ENCODE measurements at places on chromosomes 6 and 20. TPM values are rescaled to one million over a fixed set of nuclear protein-coding genes. Genes with fewer than 3 reads are reported as not detected.
A peak's percentile ranks its signal among the peaks of the same experiment; 100 is the strongest.

GRCh38 chr6:21616005-21616404 lies 22.5 kb downstream of the SOX4 start:
- DNase-seq: no peak

- no peak for DNase-seq
Observed at GRCh38 chr20:17560344-17561074, 9.4 kb upstream of the DSTN start.

- no peak for DNase-seq
Observed at GRCh38 chr20:9031991-9032390, 36.9 kb upstream of the PLCB4 start.

DNA sequence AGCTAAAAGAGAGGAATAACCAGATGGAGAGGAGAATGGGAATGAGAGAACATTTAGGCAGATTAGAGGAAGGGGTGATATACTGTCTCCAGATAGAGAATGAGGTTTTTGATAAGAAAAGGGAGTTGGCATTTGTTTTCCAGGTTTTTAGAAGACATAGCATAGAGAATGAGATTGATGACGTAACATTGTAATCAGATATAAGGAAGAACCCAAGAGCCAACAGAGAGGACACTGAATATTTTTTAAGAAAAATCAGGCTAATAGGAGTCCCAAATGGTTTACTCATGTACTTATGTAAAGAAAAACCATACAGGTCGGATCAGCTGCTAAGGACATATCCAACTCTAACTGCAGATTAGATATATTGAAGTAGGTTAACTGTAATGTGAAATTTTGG lies 112.9 kb downstream of the TBC1D7 start:
- DNase-seq: no peak

DNA sequence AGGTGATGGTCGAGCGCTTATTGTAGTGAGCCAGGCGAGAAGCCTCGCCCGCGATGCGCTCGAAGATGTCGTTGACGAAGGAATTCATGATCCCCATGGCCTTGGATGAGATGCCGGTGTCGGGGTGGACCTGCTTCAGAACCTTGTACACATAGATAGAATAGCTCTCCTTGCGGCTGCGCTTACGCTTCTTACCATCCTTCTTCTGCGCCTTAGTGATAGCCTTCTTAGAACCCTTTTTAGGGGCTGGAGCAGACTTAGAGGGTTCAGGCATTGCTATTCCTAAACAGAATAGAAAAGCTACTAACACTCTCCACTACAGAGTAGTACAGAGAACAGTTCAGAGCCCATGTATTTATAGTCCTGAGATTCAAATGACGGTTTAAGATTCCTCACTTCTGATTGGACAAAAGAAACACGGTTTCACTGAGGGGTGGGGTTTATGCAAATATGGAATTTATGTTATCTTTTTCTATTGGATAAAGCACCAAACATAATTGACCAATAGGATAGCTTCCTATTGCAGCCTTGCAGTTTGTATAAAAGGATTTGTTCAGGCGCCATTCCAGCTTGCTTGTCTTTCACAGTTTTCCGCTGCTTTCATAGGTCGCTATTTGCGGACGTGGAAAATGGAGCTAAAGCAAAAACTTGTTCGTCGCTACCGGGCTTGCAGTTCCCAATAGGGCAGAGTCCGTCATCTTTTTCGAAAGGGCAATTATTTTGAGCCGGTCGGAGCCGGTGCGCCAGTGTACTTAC lies 43.7 kb upstream of the HFE start:
- DNase-seq: peak; percentile 96

- DNase-seq: no peak
Observed at GRCh38 chr6:109052852-109053251, 41.8 kb downstream of the SESN1 start.

DNA sequence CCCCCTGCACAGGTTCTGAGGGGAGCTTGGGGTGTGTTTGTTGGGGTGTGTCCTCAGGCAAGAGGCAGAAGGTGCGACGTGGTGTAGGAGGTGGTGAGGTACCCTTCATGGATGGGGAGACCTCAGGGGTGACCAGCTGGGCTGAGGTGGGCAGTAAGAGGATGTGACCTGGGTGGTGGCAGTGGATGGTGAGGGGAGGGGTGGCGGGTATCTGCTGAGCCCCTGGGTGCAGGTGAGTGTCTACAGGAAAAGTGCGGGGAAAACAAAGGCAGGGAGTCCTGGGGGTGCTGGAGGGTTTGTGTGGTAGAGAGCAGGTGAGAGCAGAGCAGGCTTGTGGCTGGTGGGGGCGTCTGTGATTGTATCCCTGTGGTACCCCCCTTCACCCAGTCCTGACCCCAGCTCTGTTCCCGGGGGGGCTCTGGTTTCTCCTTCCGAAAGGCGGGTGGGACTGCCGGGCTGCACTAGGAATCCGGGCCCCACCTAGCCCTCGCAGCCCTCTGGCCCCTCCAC lies 631 bp downstream of the RAET1L start:
- DNase-seq: no peak

DNA sequence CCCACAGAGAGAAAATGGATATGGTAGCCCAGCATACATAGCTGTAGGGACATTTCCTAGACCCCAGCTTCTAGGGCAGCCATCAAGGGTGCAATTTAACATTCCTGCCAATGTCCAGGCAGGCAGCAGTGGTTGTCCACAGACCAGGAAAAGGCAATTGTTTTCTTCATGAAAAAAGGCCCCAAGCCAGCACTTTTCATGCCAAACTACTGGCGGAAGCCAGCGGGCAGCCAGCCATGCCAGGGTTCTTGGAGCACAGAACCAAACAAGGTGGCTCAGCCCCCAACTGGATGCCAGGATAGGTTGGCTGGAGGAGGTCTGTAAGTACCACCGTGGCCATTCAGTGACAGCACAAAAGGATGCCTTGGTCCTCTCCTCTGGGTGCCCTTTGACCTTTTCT lies 94.6 kb downstream of the BANF2 start:
- DNase-seq: no peak

- DNase-seq: no peak
Observed at GRCh38 chr20:50843331-50844276, 48.7 kb downstream of the BCAS4 start.

- no peak for DNase-seq
Observed at GRCh38 chr6:72972579-72972978, 252.7 kb downstream of the KHDC1L start.

- DNase-seq: peak; percentile 23
Observed at GRCh38 chr20:19937651-19938420, 79.3 kb upstream of the NAA20 start.

- DNase-seq: no peak
Observed at GRCh38 chr6:13251242-13251641, 77.1 kb downstream of the TBC1D7 start.

- DNase-seq: no peak
Observed at GRCh38 chr20:17843246-17844132, 125.1 kb downstream of the SNX5 start.

- DNase-seq: peak; percentile 21
Observed at GRCh38 chr20:62776692-62777527, 19.4 kb upstream of the MRGBP start.

DNA sequence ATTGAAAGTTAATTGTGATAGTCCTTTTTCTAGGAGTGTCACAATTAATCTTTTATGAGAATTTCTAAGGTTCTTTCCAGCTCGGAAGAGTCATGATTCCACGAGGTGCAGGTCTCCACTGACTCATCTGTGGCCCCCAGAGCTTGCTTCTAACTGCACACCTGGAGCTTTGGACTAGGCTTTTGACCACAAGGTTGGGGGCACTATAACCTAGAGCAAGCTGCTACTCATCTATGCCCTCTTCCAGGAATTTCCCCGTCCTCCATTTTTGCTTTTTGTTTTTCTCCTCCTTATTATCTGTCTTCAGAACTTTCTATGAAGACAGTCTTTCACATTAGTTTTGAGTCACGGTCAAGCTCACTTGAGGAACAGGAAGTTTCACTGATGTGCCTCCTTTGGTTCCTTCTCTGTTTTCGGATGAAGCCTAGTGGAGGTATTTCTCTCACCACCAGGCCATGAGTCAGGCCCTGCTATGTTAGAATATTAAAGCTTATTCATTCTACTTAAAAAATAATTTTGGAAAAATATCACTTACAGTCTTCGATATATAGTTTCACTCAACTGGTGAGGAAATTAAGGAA lies 119.2 kb upstream of the INSM1 start:
- DNase-seq: peak; percentile 20

GRCh38 chr6:147205690-147206600 lies 1.7 kb downstream of the STXBP5 start:
- DNase-seq: no peak

- no peak for DNase-seq
Observed at GRCh38 chr6:4074478-4075235, 4.3 kb downstream of the FAM217A start.

DNA sequence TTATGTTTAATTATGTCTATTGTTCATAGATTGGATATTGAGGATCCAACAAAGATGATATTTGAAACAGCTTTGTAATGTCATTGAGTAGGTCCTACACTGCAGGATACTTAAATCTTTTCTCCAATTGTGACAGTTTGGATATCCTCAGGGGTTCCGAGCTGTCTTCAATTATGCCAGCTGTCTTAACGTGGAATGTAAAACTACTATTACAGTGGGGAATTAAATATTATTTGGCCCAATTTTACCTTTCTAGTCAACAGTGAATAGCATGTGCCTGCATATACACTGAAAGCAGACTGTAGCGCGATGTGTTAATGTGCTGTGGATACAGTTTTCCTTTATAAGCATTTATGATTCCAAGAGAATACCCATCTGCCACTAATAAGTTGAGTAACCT lies 156.9 kb downstream of the GRIK2 start:
- DNase-seq: no peak

- no peak for DNase-seq
Observed at GRCh38 chr6:121338366-121338765, 4.1 kb upstream of the TBC1D32 start.

DNA sequence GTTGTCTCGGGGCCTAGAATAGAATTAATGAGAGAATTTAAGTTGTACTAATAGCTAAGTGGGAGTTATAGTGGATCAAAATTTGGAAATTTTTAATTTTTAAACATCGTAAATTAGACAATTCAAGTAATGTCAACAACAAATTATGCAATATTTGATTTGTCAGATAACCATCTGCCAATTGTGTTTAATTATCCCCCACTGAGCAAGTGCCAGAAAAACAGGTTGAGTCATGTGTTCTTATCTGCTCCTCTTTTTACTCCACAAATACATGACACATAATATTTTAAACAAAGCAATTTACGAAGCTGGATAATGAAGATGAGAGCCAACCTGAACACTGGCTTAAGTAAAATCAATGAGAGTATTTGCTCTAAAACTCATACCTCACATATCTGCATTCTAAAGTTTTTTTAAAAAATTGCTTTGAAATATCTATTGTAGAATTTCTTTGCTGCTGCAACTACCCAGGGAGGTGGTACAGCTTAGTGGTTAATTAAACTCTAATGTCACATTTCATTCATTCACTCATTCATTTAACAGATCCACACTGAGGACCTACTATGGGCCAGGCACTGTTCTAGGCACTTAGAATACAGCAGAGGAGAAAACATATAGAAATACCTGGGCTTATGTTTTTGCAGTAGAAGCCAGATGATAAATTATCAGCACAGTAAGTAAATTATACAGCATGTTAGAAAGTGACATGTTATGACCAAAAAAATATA lies 57.1 kb upstream of the MAP7 start:
- DNase-seq: no peak

DNA sequence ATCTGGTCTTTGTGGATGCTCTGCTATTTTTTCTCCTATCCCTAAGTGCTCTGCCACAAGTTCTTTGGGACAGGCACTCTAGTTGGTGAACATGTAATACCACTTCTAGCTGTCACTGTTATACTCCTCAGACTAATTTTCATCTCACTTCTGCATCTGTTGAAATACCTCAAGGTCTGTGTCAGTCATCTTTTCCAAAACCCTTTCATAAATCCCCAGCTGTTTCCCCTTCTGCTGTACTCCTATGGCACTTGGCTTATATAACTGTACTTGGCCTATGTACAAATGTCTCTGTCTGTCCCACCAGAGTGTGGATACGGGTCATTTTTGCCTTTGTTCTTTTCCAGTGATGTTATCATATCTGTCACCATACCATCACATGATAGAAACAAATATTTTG lies 124.2 kb downstream of the FHL5 start:
- DNase-seq: no peak

DNA sequence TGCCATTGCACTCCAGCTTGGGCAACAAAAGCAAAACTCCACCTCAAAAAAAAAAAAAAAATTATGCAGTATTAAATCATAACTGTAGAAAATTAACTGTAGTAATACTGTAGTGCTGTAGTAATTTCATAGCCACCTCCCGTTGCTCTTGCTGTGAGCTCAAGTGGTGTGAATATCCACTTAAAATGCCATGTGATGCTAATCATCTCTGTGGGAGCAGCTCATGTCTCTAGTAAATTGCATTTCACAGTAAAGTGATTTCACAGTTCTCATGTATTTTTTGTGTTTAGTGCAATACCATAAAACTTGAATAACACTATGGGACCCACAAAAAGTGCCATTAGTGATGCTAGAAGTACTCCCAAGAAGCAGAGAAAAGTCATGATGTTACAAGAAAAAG lies 14.4 kb upstream of the FAM217A start:
- DNase-seq: no peak

DNA sequence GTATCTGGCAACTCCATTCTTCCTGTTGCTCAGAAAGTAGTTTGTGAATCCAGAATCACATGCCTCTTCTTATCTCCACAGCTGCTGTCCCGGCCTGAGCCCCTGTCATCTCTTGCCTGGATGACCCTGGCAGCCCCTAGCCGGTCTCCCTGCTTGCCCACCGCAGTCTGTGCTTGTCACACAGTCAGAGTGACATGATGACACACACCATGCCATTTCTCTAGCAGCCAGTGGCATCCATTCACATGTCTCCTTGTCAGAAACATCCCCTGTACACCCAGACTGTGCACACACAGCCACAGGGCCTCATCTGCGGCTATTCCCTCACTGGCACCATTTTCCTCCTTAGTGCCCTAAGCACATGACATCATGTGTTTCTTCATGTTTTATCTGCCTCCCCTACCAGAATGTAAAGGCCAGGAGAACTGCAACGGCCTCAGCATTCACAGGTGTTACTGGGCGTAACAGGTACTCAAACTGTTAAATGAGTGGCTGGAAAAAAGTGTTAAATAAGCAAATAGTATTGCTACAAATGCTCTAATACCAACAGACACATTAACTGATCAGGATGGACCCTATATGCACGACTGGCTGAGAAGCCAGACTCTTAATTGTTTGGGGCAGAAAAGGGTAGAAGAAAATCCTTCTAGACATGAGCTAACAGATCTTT lies 9.6 kb downstream of the ABHD12 start:
- no peak for DNase-seq

Gene GPR6
- not detected for total RNA-seq

Gene NEURL2
- 5.7 TPM for total RNA-seq

Gene BMP5
- not detected for total RNA-seq

Gene SYNDIG1
- not detected for total RNA-seq

Gene C6orf15
- not detected for total RNA-seq

Gene EDN1
- total RNA-seq: 3.5 TPM

Gene NKX2-4
- not detected for total RNA-seq

Gene SLC44A4
- total RNA-seq: 0.56 TPM

Gene BTN1A1
- total RNA-seq: 1.1 TPM

Gene CTAGE9
- total RNA-seq: not detected

Gene PSORS1C2
- not detected for total RNA-seq

Gene CDH4
- total RNA-seq: not detected

Gene OVOL2
- not detected for total RNA-seq

Gene OR12D3
- not detected for total RNA-seq

Gene OPRM1
- total RNA-seq: not detected
